ENCODE measurements at places on chromosomes 11 and 22.

- no peak for DNase-seq
Observed at GRCh38 chr11:1198561-1199240, 24.2 kb upstream of the MUC5B start.

GRCh38 chr22:28917747-28918549 lies 34.6 kb downstream of the ZNRF3 start:
- no peak for DNase-seq

- DNase-seq, result peak; percentile 89
Observed at GRCh38 chr11:130314750-130315285, at the start of gene ZBTB44. TSS of gene ZBTB44 (minus strand) at chr11:130314917. CDS start at chr11:130261873, 53,044 bp downstream.

- no peak for DNase-seq
Observed at GRCh38 chr11:117160826-117161225, 16.7 kb downstream of the PAFAH1B2 start.

DNA sequence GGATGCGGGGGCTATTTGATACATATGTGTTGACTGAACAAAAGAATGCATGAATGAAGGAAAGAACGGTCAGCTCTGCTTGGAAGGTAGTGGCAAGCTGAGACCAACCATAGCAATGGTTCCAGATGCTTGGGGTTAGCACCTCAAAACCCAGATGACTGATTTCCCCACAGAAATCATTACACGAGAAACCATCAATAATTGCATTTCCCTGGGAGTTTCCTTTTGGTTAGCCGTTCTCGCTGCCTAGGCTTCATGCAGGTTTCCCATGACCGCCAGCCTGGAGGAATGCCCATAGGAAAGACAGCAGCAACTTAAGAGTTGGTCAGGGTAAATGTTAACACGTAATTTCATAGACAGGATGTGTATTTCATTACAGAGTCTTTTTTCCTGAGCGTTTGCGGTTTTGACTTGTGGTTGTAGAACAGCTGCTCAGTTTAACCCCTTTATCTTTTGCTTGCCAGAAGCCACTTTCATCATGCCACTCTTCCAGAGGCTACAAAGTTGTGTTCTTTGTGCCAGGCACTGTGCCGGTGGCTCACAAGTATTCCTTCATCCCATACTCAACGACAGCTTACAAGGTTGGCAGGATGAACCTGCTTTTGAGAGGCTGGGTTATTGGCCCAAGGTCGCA lies 2.8 kb downstream of the IL17RA start:
- DNase-seq, result peak; percentile 31

- no peak for DNase-seq
Observed at GRCh38 chr11:75578977-75579376, 16.9 kb downstream of the SERPINH1 start.

DNA sequence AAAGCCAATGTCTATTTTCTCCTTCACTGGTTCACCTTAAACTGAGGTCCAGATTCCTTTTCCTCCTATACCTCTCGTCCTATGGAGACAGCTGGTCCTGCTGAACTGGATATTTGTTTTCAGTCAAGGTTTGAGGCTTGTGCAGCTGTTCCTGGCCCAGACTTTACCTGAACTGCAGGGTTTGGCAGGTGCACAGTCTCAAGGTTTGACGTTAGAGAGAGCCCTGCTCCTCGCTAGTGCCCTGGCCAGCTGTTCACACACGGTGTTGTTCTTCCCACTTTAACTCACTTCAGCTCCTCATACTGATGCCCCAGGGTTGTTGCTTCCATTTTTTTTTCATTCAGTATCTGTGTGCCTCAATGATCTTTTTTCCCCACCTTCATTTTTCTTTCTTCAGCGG lies 74.0 kb upstream of the TTC12 start:
- no peak for DNase-seq

- DNase-seq, result no peak
Observed at GRCh38 chr22:33984656-33985285, 64.5 kb upstream of the LARGE1 start.

GRCh38 chr11:92948116-92948515 lies 21.3 kb upstream of the MTNR1B start:
- DNase-seq, result no peak

DNA sequence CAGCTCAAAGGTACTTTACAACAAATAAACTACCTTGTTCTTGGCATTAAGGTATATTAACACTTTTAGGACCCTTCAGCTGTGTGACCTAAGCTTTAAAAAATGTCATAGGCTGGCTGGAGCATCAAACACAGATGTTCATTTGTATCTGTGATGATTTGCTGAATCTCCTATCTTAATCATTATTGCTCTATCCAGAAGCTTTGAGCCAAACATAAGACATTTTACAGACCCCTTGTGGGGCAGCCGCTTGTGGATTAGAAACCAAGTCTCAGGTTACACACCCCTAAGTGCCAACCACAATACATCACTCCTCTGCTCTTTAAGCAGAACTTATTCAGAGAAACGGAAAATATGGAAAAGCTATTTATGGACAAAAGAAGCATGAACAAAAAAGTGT lies 394.2 kb upstream of the CCDC90B start:
- no peak for DNase-seq

Data from T-helper 9 cell (primary cell).